ENCODE measurements at places on chromosomes 5 and 9. TPM values are rescaled to one million over a fixed set of nuclear protein-coding genes. Genes with fewer than 3 reads are reported as not detected.
A peak's percentile ranks its signal among the peaks of the same experiment; 100 is the strongest.

GRCh38 chr9:3214741-3215140, 311.1 kb downstream of the RFX3 start:
- no peak for DNase-seq

DNA sequence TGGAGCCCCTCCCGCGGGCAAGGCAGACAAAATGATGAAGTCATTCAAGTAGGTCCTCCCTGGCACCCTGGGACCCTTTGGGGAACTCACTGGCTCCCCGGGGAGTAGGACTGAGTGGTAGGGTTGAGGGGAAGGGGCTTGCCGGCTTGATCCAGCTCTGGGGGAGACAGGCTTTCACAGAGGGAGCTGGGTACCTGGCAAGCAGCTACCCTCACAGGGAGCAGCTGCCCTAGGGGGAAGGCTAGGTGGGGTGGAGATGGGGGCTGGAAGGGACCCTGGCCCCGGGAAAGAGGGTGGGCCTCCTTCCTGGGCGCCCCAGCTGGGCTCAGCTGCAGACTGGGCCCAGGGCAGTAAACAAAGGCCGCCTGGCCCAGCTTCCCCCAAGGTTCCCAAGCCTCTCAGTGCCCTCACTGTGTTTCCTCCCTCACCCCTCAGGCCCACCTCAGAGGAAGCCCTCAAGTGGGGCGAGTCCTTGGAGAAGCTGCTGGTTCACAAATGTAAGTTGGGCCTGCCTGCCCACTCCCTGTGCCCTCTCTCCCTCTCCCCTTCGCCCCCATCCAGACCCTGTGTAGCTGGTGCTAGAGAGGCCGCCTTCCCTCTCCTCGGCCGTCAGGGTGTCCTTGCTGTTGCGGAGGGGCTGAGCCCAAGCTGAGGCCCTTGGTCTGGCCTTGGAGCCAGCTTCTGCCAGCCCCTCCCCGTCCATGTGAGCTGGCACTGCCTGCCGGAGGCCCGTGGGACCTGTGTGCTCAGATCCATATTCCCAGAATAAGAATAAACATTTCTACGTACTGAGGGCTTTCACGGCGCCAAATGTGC, 131.2 kb downstream of the RGS3 start:
- no peak for DNase-seq

- no peak for DNase-seq
Measured at GRCh38 chr5:95184924-95185323, 100.0 kb downstream of the MCTP1 start.

DNA sequence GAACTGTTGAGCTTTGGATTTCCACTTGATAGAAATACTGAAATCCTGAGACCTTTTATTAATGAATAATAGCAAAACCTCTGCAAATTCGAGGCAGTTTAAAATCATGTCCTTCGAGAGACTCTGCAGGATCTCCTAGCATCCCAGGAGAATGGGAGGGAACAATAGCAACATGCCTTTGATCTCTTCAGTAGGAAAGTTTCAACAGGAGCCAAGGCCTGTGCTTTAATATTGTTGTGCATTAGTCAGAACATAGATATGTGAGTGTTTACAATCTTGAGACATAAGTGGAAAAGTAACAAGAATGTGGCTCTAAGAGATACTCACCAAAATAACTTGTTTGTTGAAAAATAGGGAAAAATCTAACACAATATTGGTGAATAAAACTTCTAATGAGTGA, 83.3 kb upstream of the LHFPL2 start:
- peak; percentile 50 for DNase-seq

DNA sequence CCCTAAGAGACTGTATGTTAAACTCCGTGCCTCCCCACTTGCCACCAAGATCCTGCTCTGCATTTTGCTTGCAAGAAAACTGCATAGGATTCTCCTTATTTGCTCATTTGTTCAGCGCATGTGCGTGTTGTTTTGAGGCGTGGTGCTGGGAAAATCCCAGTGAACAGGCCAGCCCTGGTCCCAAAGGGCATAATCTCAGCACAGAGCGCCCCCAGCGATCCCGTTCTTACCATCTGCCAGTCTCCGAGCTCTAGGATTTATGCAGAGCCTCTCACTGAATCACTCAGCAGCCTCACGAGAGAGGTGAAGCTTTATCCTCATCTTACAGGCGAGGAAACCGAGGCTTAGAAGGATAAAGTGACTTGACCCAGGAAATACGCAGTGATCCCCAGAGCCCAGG, 11.5 kb downstream of the PRRX2 start:
- no peak for DNase-seq

DNA sequence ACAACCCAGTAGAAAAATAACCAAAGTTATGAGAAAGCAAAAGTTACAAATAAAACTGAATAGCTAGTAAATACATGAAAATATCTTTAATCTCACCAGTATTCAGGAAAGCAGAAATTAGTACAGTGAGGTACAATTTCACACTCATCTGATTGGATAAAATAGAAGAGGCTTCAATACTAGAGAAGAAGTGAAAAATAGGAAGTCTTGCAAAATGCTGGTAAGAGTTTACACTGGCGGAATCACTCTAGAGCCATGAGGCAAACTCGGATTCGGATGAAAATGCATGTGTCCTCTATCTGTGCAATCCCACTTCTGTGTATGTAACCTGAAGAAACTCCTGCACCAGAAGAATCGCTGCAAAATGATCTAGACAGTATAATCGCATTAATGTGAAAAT, 128.9 kb downstream of the CCDC192 start:
- DNase-seq = no peak

- no peak for DNase-seq
Measured at GRCh38 chr9:131889437-131890251, 149.8 kb upstream of the RAPGEF1 start.

GRCh38 chr5:126917918-126918614, 112.3 kb downstream of the MARCHF3 start:
- peak; percentile 74 for DNase-seq

DNA sequence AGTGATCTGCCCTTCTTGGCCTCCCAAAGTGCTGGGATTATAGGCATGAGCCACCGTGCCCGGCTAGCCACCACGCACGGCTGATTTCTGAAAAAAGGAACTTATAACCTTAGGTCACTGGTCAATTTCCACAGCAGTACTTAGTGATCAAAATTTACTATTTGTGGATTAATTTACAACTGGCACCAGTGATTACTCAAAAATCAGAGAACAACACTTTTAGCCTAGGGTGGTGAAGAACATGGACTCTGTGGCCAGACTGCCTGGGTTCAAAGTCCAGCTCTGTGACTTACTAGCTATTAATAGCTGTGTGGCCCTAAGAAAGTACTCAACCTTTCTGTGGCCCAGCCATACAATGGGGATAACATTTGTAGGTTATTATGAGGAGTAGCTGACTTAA, 50.8 kb upstream of the GLRX start:
- DNase-seq = no peak

DNA sequence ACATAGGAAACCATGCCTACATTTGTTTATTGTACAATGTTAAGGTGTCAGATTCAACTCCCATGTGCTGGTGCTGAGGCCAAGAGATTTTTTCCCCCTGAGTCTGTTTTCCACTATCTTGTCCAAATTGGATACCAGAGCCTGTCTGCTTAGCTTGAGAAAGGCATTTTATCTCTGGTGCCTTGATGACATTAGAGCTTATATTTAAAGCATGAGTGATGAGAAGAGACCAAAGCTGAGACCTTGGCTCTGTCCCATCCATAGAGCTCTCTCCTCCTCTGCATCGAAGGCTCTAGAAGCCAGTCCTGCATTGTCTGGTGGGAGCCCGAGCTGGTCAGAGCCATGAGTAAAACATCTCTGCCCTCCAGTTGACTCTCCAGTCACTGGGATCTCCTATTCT, 10.4 kb upstream of the PPP2CA start:
- DNase-seq = peak; percentile 47

- DNase-seq = peak; percentile 13
Measured at GRCh38 chr5:148687427-148687826, 33.1 kb upstream of the HTR4 start.

- no peak for DNase-seq
Measured at GRCh38 chr9:9016597-9016996, 1217.0 kb upstream of the DMAC1 start.

- DNase-seq = peak; percentile 79
Measured at GRCh38 chr5:150780187-150780692, 1.7 kb downstream of the SMIM3 start.

GRCh38 chr5:35247648-35248034, 17.4 kb upstream of the PRLR start:
- DNase-seq = no peak

DNA sequence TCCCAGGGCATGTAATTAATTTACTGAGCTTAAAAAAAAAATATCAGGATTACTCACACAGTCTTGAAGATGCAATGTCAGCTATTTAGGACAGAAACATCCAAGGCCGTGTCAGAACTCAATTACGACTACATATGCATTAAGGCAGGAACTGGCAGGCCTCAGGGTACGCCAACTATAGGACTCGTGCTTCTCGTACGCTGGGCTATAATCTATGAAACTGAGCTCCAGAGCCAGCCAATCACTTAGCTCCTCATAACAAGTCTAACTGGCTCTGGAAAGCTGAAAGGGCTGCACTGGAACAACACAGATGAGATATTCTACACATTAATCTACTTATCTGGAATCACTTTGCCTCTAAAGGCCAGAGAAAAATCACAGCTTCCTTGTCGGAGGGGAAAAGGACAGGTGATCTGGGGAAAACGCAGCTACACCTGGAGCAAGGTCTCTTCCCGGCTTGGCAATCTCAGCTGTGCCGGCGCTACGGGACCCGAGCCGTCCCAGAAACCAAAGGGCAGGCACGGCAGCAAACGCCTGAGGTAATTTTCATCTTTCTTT, 212.0 kb downstream of the DEPDC1B start:
- DNase-seq = no peak

- DNase-seq = no peak
Measured at GRCh38 chr5:139914218-139914807, 118.7 kb downstream of the PSD2 start.

DNA sequence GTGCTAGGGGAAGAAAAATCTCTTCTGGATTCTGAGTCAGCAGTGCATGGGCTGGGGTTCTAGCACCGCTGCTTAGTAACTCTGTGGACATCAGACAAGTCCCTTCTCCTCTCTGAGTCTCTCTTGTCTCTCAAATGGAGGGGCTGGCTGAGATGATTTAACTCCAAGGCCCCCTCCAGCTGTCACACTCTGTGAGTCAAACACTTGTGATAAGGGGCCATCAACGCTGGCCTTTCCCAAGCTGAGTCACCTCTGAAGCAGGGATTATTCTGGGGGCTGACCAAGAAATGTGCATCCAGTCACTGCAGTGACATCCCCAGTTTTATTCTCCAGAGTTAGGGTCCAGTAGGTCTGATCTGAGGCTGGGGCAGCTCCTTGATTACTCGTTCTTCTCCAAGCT, 110.4 kb upstream of the ZNF462 start:
- DNase-seq = peak; percentile 8

DNA sequence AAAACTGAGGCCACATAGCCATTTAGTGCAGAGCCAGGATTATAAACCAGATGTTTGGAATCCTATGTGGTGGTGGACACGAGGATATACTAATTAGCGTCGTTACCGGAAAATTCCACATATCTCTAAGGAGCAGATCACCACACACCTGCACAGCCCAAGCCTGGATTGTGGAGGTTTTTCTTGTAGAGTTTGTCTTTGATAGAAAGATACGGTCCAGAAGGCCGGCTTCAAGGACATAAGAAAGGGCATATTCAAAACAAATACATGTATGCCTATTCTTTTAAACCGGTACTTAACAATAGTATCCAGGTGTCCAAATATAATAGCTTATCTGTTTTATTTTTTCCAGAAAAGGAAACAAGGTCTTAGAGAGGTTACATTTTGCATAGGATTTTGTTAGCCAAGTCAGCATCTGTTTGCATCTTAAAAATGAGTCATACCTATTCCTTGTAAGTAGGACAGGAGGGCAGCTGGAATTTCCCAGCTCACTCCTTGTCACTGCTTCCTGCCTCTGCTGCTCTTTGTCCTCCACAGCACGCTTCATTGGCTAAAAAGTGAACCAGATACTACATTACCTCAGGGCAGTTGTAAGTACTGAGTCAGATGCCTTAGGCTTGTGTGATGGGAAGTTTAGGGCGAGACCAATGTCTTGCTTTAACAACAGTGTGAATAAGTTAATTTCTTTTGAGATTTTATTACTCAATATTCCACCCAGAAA, 3.6 kb downstream of the TMC1 start:
- peak; percentile 100 for DNase-seq

- DNase-seq = peak; percentile 75
Measured at GRCh38 chr5:103224118-103224893, 34.3 kb upstream of the MACIR start.

DNA sequence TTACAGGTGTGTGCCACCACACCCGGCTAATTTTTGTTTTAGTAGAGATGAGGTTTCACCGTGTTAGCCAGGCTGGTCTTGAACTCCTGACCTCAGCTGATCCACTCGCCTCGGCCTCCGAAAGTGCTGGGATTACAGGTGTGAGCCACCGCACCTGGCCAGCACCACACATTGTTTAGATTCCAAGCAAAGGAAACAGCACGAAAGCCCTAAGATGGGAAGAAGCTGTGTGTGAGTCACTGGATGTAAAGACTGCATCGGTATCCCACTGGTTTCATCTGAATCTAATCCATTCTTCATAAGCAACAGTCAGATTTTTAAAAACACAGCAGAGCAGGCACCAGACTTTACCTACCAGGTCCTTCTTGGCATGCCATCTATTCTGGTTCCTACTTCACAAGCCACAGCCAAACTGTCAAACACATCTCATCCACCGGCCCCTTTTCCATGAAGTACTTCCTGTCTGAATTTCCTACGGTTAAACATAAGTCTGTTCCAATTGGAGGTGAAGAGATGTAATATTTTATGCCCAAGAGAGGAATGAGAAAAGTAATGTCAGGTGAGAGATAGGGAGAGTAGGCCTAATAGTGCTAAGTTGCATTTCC, 17.4 kb downstream of the UBTD2 start:
- peak; percentile 25 for DNase-seq

GRCh38 chr5:36422952-36423351, 121.2 kb upstream of the RANBP3L start:
- DNase-seq = no peak

GRCh38 chr5:143573568-143574170, 170.2 kb upstream of the NR3C1 start:
- no peak for DNase-seq

- DNase-seq = no peak
Measured at GRCh38 chr5:109611061-109611460, 78.7 kb upstream of the MAN2A1 start.

- no peak for DNase-seq
Measured at GRCh38 chr5:75169516-75169915, 67.2 kb downstream of the ANKRD31 start.

GRCh38 chr5:38466424-38467189, 89.8 kb downstream of the LIFR start:
- DNase-seq = no peak

GRCh38 chr9:35882996-35883395, 12.8 kb upstream of the OR13J1 start:
- DNase-seq = peak; percentile 21

- peak; percentile 98 for DNase-seq
Measured at GRCh38 chr5:73565139-73565968, at the start of the genes ANKRA2 and UTP15. Gene ANKRA2 (minus strand): TSS chr5:73565639. CDS start chr5:73562881, 2,758 bp downstream. Gene UTP15 (plus strand): TSS chr5:73565743. CDS start chr5:73567345, 1,602 bp downstream.

GRCh38 chr5:15074651-15075050, 203.1 kb upstream of the ANKH start:
- peak; percentile 1 for DNase-seq

Gene TMEM174
- total RNA-seq = not detected

Gene ARHGEF28
- 13.9 TPM for total RNA-seq

Gene UBAC1
- total RNA-seq = 33.6 TPM

Gene PCDHB2
- total RNA-seq = 0.36 TPM

Gene LVRN
- total RNA-seq = 0.18 TPM

Gene LCN9
- total RNA-seq = not detected

Gene AMBP
- not detected for total RNA-seq

Gene TEX48
- total RNA-seq = not detected

Gene FSTL4
- total RNA-seq = 0.18 TPM

Gene ANKRD31
- total RNA-seq = under 0.01 TPM

Gene TMEFF1
- 0.90 TPM for total RNA-seq

Gene ENHO
- not detected for total RNA-seq

Gene LAMC3
- total RNA-seq = under 0.01 TPM

Gene MEIKIN
- total RNA-seq = not detected

Measured in IMR-90 (cell line).